ENCODE measurements at places on chromosomes 2 and 18. TPM values are rescaled to one million over a fixed set of nuclear protein-coding genes. Genes with fewer than 3 reads are reported as not detected.

Gene KCNS3
- 6.6 TPM for polyA plus RNA-seq

Gene GALNT13
- polyA plus RNA-seq, result 2.3 TPM

Gene VWA3B
- 0.41 TPM for polyA plus RNA-seq

Gene TUBB8B
- polyA plus RNA-seq, result 0.51 TPM

DNA sequence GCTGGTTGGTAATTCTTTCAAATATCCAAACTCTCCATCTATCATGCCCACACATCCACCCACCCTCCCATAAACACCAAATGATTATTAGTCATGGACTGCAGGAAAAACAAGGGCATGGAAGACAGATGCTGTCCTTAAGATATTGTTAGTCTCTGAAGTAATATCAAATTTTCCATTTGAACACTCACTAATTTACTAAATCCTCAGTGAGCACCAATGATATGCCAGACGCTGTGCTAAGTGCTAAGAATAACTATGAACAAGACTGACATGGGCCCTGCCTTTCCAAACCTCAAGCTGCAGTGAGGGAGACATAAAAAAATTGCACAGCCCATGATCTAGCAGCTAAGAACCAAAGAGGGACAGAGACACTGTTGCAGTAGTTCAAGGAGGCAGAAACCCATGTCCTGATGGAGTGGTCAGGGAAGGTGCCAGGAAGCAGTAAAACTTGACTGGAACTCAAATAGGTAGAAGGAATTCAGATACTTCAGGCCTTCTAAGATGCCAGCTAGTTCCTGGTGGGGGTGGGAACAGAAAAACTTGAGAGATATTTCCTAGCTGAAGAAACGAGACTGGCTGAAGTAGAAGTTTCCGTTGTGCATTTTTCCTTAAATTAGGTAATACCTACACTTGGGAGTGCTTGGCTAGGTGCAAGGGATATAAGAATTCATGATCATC is 182.1 kb downstream of the OSR1 start:
- DNase-seq, result no peak

DNA sequence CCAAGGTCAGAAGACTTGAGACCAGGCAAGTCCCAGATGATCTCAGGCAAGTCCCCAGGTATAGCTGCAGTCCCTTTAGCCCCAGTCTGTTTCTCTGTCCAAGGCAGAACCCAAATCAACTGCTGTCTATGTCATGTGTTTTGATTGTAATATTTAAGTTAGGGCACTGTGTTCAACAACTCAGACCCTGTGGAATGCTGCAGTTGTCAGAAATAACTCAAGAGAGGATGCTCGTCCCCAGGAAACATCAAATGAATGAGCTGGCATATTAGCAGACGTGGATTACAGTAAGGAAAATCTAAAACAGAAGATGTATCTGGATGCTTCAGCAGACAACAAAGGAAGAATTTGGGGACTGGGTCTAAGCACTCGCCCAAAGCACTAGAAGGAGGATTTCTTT is 70.1 kb downstream of the BCL11A start:
- DNase-seq, result no peak

DNA sequence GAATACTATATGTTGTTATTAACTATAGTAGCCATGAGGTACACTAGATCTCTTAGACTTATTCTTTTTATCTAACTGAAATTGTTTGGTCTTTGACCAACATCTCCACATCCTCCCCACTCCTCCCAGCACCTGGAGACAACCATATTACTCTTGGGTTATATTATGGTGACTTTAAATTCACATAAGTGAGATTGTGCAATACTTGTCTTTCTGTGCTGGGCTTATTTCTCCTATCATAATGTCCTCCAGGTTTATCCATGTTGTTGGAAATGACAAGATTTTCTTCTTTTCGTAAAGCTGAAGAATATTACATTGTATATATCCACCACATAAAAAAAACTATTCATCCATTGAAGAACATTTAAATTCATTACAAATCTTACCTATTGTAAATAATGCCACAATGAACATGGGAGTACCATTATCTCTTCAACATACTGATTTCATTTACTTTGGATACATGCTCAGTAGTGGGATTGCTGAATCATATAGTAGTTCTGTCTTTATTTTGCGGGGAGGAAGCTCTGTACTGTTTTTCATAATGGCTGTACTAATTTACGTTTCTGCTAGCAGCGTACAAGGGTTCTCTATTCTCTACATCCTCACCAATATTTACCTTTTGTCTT is 159.2 kb upstream of the SCN7A start:
- DNase-seq, result no peak

DNA sequence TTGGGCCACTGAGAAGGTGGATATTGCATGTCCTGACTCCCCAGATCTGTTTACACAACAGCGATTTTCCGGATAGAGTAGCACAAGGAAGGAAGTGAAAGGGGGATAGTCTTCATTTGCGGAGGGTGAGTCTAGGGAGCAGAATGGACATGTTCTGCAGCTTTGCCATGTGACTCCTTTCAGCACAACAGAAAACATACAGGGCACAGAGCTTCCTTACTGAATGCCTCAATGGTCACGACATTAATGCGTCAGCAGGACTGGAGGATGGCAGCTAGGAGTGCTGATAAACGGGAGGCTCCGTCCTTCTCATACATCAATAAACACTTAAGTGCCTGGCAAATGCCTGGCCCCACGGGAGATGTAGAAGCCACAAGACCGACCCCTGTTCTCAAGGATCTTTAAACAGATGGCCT is 163.0 kb downstream of the FAM210A start:
- DNase-seq, result no peak

DNA sequence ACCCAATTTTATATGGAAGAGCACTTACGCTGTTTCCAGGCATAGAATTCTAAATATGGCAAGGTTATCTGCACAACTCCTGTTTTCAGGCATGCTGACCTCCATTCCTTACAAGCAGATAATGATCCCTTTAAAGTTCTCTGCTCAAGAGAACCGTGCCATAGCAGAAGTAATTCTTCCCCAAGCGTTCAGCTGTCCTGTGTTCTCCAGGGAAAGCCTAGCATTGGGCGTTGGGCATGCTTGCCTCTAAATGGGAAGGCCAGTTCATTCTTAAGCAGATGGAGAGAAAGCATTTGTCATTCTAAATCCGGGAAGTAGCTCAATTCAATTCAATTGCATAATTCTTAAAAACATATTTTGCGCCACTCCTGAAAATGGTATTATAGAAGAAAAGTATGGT is 55.7 kb upstream of the EML4 start:
- no peak for DNase-seq

DNA sequence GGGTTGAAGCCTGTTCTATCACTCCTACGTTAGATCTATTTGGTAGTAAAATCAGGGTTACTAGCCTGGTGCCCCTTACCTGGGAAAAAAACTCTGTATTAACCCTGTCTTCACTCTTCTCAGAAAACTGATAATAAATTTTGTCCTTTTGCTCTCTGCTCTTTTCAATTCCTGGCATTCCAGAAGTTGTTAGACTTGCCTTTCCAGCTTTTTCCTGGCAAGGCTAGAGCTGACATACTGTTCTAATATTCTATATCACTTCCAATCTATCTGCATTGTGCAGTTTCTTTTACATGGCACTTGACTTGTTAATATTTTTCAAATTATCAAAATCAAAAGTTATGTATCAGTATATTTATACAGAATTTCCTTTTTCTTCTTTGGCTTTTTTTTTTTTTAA is 162.2 kb downstream of the FIGN start:
- DNase-seq, result no peak

DNA sequence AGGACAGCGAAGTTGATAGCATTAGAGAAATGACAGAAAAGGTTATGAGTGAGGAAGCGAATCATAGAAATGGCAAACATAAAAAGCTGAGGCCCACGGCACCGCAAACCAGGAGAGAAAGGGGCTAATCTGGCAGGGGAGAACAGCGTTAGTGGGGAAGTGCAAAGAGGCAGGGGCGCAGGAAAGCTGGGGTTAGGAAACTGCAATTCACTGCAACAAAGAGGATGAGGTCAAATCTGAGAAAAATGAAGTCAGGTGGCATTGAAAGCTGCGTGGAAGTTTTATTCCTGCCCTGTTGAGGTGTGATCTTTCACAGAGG is 653 bp upstream of the ABI2 start:
- no peak for DNase-seq
